Nephron progenitor cell (in vitro differentiated cells): ENCODE measurements at places on chromosomes 11 and 22.

DNA sequence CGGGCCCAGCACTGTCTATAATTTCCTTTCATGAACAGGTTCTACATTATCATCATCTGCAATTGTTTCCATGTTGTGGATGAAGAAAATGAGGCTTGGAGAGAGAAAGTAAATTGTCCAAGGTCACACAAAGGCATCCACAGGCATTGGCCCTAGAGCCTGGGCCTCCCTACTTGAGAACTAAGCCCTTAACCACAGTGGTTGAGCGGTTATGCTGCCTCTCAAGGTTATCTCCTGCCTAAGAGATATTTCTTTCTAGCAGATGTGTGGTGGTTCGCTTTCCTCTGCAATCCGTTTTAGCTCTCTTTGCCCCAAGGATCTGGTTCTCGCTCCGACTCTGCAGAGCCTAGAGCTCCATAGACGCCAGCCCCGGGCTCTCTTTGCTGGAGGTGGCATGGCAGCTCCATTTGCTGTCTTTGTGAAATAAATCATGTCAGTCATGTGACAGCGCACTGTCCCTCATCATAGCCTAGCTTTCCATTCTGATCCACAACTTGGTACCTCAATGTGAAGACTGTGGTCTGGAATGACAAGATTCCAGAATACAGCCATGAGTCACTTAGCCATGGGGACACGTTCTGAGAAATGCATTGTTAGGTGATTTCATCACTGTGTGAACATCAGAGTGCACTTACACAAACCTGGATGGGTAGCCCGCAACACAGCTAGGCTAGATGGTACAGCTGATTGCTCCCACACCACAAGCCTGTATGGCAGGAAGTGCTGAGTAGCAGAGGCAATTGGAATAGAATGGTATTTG lies 27.2 kb downstream of the RPS6KA4 start:
- DNase-seq = no peak

DNA sequence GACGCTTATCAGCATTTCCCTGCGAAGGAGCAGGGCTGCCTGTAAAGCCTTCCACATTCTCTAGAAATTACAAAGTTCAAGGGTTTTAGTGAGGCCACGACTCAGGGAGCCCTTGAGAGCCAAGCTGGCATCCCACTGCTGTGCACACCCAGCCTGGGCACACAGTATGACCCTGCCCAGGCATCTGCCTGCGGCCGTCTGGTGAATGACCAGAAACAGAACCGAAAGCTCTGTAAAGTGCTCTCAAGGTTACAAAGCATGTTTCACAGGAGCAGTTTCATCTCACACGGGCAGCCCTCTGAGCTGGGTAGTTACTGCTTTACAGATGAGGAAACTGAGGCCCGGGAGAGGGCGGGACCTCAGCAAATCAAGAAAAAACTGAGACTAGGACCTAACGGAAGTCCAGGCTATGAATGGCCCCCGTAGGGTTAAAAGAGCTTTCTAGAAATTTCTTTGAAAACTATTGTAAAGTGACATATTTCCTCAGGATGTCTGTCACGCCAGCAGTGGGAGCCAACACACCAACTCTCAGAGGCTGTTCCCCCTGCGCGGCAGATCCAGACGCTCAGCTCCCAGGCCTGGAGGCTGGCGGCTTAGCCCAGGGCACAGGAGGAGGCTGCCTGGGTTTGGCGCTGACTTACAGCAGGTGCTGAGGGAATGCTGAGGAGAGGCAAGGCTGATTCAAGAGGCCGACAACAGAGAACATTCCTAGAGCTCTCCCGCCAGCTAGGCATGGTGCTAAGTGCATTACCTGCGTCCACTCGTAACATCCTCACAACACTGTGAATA lies 7.7 kb upstream of the TCF20 start:
- no peak for DNase-seq

GRCh38 chr11:95092549-95093324 lies 3.1 kb downstream of the ENDOD1 start:
- DNase-seq = no peak

DNA sequence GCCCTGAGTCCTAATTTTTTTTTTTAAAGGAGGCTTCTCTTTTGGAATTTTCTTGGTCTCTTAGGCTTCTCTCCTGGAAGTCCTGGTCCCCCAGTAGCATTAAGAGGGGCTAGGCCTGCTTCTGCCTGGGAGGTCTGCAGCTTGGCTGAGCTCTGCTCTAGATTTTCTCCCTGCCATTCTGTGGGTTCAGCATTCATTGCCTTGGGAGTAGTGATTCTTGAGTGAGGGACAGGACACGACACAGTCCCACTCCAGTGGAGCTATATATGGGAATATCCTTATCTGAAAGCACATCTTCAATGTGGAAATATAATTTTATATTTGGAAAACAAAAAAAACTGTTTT lies 3.7 kb downstream of the IGSF22 start:
- DNase-seq = no peak

DNA sequence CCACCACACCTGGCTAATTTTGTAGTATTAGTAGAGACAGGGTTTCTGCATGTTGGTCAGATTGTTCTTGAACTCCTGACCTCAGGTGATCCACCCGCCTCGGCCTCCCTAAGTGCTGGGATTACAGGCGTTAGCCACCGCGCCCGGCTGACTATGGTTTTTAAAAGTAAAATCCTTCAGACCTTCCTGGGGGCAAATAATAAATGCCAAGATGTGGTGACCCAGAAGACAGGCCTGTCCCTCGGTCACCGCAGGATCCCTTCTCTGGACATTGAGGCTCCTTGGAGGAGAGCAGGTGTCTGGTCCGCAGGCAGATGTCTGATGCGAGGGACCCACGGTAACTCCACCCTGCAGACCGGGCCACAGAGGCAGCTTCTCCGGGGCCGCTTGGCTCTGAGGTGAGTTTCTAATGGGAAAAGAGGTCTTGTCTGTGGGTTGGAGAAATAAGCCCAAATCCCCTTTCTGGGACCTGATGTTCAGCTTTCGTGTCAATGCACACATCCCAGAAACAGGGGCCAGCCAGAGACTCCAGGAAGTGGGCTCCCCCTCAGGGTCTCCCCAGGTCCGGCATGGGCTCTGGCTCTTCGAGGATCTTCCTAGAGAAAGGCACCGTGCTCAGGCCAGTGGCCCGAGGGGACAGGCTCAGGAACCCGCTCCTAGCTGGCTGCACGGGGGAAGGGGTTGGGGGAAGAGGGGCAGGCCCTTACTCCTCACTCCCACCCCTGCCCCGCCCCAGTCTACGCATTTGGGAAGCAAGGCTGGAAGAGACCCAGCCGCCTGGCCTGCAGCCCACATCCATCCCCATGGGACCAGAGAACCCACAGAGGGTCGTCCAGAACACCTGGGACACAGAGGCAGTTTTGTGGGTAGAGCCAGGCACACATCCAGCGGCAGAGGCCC lies 100.6 kb downstream of the WNT7B start:
- DNase-seq = no peak

GRCh38 chr11:8356721-8357504 lies 93.2 kb upstream of the LMO1 start:
- peak; percentile 67 for DNase-seq

- DNase-seq = no peak
These were observed 35.9 kb upstream of the MYEOV start for GRCh38 chr11:69257838-69258658.

DNA sequence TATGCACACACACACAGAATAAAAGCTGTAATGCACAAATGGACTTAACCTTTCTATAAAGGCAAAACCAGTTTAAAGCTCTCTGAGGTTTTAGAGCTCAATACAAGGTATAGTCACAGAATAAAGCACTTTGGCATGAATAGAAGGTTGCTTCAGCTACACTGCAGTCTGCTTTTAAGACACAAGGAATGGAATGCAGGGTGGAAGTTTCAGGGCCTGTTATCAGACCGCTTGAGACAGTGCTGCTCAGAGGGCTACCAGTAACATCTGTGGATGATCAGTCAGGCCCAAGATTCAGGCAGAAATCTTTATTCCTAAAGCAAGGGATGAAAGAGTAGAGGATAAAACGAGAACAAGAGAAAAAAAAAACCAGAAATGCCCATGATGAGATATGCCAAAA lies 46.7 kb downstream of the CD44 start:
- DNase-seq = no peak

GRCh38 chr11:72081821-72082453 lies 1.3 kb downstream of the LRRC51 start:
- no peak for DNase-seq

DNA sequence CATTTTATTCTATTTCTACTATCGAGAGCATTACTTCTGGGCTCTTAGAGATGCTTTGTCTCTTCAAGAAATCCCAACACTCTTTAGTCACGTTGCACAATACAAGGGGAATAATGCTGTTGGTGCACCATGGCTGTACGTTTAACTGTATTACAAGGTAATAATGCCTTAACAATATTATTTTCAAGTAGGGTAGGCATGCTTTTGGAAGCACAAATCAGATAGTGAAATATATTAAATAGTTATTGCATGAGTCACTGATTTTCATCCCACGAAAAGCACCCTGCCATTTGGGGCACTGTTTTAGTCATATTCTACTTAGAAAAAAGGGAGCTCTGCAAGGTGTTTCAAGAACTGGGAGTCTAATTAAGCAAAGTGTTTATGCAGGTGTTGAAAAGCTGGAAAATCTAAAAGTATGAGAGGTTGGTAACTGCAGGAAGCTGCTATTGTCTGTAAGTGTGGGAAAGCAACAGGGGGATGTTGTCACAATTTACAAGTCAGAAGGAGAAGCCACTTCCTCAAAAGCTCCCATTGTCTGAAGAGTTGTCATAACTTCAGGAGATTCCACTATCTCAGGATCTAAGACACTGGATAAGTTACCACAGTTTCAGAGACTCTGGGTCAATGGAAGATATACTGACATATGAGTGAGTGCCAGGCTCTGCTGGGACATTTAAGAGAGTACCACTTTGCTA lies 218.2 kb downstream of the JRKL start:
- DNase-seq = no peak

- DNase-seq = no peak
These were observed 25.7 kb upstream of the TUB start for GRCh38 chr11:8055091-8055835.

DNA sequence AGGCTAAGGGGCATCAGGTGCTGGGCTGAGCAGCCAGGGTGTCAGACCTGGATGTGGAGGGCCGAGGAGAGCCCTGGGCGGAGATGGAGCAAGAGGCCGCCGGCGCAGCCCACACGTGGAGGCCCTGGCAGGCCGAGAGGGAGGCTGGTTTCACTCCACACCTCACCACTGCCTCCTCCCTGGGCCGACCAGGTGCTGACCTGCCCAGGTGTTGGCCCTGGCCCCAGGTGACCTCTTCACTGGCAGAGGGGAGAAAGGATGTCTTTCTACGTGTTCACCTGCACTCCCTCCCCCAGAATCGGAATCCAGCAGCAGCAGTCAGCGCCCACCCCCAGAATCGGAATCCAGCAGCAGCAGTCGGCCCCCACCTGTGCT lies 781 bp downstream of the ANO9 start:
- DNase-seq = no peak

- no peak for DNase-seq
These were observed 23.9 kb downstream of the TTC17 start for GRCh38 chr11:43382614-43383013.

- DNase-seq = no peak
These were observed 49.3 kb downstream of the WT1 start for GRCh38 chr11:32385998-32386397.

- DNase-seq = no peak
These were observed 10.0 kb downstream of the MAPK8IP2 start for GRCh38 chr22:50610581-50610980.

DNA sequence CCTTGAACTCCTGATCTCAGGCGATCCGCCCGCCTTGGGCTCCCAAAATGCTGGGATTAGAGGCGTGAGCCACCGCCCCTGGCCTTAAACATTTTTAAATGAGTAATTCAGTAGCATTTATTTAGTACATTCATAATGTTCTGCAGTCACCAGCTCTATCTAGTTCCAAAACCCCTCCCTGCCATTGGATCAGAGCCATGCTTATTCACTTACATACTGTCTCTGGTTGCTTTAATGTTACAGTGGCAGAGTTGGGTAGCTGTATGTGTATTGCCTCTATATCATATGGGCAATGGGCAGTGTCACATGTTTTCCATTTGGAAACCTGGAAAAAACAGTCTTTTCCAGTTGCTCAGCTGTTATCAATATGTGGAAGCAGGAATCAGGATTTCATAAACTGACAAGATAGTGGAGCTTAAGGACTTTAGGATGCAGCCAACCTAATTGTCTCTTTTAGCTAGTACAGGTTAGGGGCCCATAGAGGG lies 10.5 kb downstream of the COA4 start:
- DNase-seq = no peak

DNA sequence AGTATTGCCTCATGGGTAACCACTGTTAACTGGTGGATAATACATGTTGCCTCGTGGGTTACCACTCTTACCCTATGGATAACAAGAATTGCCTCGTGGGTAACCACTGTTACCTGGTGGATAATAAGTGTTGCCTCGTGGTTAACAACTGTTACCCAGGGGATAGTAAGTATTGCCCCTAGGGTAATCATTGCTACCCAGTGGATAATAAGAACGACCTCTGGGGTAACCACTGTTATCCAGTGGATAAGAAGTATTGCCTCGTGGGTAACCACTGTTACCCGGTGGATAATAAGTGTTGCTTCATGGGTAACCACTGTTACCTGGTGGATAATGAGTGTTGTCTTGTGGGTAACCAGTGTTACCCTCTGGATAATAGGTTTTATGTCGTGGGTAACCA lies 28.1 kb upstream of the NXPE4 start:
- DNase-seq = no peak

- no peak for DNase-seq
These were observed 39.8 kb downstream of the DRD2 start for GRCh38 chr11:113435190-113435968.

DNA sequence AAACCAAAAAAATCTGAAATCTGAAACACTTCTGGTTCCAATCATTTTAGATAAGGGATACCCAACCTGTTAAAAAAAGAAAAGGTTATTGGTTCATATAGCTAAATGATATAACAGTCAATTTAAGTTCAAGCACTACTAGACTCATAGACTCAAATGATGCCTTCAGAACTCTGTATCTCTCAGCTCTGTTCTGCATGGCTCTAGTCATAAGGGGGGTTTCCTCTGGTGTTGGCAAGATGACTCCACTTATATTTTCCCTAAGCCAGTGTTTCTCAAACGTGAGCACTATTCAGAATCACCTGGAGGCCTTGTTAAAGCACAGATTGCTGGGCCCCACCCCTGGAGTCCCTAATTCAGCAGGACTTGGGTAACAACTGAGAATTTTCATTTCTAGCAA lies 11.5 kb upstream of the RRAS2 start:
- no peak for DNase-seq

DNA sequence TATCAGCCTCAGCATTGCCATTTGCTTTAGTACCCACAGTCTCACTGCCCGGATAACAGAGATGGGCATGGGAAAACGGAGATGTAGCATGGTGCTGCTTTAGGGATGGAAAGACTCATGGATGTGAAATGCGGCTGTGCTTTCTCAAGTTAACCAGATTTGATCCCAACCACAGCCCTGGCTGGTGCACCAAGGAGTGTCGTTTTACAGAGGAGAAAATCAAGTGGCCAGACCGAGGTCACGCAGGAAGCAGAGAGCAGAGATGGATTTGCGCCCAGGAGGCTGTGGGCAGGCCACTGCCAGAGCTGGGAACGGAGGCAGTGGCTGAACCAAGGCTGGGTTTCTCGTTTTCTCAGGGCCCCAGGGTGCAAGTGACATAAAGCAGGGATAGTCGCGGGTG lies 9.0 kb downstream of the MB start:
- DNase-seq = no peak

- no peak for DNase-seq
These were observed 186.6 kb downstream of the CEP164 start for GRCh38 chr11:117514256-117514655.

GRCh38 chr11:59208956-59209355 lies 3.8 kb downstream of the MPEG1 start:
- no peak for DNase-seq

- peak; percentile 75 for DNase-seq
These were observed 675.3 kb downstream of the BRD1 start for GRCh38 chr22:49152127-49152938.
